Stimulated activated CD8-positive, alpha-beta memory T cell treated with anti-CD3 and anti-CD28 coated beads, Interleukin-7, amount 100 ng/mL, for 4 hours (primary cell): ENCODE measurements at places on chromosomes 3 and 15.

- no peak for DNase-seq
Observed at GRCh38 chr15:28024889-28025250, 74.2 kb downstream of the OCA2 start.

- DNase-seq: no peak
Observed at GRCh38 chr3:152458376-152459117, 189.8 kb downstream of the MBNL1 start.

- DNase-seq: no peak
Observed at GRCh38 chr15:100189319-100189718, 152.5 kb downstream of the ADAMTS17 start.

GRCh38 chr15:55914446-55914845 is 79.0 kb downstream of the NEDD4 start:
- no peak for DNase-seq

GRCh38 chr15:74396146-74396438 is 28.6 kb upstream of the CYP11A1 start:
- DNase-seq: no peak

- DNase-seq: no peak
Observed at GRCh38 chr3:53150247-53151085, 10.5 kb upstream of the PRKCD start.

DNA sequence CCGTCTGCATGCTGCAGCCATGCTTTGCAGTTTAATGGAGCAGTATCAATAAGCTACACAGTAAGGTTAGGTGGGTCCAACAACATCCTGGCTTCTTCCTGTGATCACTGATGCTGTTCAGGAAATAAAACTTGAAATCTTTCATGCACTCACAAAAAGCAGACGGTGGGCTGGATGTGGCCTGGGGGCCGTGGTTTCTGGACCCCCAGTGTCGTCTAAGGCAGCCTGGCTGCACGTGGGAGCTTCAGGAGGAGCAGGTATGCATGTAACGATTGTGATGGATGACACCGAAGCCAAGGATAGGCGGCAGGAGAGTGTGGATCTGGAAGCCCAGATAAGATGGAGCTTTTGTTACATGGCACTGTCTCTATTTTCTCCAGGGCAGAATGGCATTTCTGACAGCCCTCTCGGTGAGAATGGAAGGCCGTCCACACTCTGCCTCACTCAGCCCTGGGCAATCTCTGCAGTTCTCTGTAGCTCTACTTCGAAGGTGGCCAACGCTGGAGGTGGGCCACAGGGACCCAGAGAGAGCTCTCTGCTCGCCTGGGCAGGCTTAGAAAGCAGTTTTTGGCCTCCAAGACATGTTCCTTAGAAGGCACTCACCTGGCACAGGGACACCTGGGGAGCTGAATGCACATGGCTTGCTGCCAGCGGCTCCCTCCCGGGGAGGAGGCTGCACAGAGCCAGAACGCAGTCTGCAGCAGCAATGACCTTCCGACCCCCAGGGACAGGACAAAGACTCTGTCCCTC is 46.4 kb upstream of the IQSEC1 start:
- DNase-seq: no peak

DNA sequence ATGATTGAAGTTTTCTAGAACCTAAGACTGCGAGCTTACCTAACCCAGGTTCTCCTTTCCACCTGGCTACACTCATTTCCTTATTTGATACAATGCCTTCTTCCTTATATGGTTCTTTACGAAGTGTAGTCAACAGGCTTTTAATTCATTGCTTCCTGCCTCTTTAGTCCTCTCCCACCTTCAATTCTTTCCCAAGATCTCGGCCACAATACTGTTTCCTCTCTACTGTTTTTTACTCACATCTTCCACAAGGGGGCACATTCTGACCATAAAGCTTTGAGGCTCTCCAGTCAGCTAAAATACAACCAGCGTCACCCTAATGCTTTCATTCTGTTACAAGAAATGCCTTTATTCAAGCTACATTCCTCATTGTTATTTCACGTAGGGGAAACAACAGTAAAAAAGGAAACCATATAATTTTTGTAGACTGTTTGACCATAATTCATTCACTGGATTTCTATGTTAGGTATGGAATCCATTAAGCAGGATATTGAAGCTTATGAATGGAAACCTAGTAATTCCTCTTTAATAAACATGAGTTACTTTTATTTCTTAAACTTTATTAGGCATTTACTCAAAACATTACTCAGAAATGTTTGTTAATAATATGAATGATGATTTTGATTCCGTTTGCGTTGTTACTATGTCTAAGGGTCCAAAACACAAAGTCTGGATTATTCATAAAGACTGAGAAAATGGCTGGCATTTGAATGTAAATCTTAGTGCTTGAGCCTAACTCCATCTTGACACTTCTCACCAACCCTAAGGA is 29.5 kb upstream of the VEPH1 start:
- no peak for DNase-seq

- no peak for DNase-seq
Observed at GRCh38 chr3:143559296-143559695, 289.0 kb downstream of the SLC9A9 start.

DNA sequence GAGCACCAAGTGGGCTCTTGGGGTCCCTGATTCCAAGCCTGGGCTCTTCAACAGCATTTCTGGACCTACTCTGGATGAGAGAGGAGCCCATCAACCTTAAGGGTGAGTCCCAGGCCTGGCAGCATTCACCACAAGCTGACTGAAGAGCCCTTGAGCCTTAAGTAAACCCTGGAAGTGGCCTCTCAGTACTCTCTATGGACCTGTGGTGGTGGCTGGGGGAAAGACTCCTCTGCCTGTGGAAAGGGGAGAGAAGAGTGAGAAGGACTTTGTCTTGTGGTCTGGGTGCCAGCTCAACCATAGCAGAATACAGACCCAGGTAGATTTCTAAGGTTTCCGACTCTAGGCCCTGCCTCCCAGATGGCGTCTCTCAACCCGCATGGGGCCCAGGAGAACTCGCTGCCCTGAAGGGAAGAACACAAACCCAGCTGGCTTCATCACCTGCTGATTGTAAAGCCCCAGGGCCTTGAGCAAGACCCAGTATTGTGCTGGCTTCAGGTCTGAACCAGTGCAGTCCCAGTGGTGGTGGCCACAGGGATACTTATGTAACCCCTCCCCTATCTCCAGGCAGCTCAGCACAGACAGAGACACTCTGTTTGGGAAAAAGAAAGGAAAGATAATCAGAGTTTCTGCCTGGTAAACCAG is 71.4 kb downstream of the TFDP2 start:
- no peak for DNase-seq

DNA sequence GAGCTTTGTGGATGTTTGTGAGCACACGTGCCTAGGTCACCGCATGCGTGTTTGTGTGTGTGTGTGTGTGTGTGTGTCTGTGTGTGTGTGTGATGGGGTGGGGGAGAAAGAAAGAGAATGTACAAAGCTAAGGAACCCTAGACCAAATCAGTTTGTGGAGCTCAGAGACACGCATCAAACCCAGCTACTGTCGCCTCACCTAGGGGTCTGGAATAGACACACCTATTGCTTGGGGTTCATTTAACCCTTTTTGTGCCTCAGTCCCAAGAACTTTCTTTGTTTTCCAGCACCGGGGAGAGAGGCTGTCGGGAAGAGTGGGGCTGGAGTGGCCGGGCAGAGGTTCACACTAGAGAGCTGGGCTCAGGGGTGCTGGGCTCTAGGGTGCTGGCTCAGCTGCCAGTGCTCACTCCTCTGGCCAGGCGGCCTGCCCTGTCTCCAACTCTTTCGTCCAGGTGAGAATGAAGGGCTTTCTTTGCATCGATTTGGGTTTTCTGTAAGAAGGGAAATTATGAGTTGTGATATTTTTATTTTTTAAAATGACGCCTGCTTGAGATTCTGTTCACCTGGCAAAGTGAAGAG is 221.6 kb downstream of the MEIS2 start:
- DNase-seq: no peak

DNA sequence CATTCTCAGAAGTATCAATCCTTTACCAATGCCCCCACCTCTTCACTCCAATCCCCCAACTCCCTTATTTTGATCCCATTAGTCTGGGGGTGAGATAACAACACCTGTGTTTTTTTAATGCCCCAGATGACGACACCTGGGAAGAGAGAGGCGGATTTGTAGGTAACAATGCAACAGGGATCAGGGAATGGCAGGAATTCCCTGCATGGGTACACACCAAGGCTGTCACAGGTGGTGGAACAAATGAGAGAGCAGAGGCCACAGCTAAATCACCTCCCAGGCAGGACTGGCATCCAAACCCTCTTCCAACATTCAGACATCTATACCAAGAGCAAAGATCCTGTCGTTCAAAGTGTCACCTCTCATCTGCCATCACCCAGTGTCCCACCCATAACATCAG is 319.2 kb upstream of the TRIM42 start:
- DNase-seq: no peak

- no peak for DNase-seq
Observed at GRCh38 chr15:65337436-65338070, 33.1 kb downstream of the RNU5B-1 start.

DNA sequence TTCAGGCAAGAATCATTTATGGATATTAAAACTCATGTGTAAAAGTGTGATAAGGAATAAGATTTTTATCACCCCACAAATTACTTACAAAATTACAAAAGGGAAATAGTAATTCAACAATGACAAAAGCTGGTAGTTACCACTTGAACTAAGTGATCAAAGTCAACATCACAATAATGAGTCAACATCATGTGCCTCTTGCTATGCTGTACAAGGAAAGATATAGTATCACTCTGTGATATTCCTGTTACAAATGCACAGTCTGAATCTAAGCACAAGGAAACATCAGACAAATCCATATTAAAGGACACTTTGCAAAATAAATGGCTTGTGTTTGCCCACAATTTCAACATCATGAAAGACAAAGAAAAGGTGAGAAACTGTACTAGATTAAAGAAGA is 90.5 kb upstream of the PLCL2 start:
- DNase-seq: no peak

DNA sequence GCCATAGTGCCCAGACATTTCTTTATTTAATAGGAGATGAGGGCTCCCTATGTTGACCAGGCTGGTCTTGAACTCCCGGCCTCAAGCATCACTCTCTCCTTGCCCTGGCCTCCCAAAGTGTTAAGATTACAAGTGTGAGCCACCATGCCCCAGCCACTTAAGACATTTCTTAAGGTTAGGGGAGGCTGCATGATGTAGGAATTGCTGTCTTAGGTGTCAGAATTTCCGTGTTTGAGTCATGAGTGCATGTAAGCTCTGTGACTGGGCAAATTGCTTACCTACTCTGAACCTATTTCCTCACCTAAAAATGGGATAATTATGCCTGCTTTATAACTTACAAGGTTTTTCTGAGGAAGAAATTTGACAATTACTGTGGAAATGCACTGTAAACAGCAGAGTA is 34.2 kb upstream of the SIAH2 start:
- no peak for DNase-seq
